CD14-positive monocyte (primary cell): ENCODE measurements at places on chromosomes 16 and 17. TPM values are rescaled to one million over a fixed set of nuclear protein-coding genes. Genes with fewer than 3 reads are reported as not detected.
A peak's percentile ranks its signal among the peaks of the same experiment; 100 is the strongest.

DNA sequence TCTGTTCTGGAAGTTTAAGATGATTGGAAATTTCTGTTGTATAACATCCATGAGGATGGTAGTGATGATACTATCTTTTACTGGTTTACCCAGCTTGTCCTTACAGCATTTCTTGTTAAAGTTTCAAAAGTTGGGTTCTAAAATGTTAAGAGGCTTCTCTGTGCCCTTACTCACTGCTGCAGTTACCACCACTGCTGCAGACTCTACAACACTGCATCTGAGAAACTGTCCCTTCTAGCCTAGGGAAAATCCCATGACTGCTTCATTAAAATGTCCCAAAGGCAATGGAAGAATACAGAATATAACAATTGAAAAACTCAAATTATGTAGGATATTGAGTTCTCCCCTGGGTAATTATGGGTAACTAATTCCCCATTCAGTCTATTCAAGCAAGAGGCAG, 3.8 kb upstream of the NSRP1 start:
- DNase-seq = no peak

DNA sequence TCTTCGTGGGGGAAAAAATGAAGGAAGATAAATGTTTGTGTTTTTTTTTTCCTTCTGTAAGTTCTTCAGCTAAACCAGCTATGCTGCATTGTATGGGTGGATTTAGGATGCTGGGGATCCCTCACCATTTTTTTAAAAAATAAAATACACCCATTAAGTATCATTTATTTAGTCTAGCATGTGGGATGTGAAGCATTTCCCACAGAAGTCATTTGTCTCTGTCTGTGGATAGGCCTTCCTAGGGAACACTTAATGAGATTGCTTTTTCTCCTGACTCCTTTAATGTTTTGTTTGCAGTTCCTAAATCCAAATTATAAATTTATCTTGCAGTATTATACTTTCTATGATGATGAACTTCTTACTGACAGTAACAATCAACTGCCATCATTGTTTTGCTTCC, 146.7 kb downstream of the PPM1E start:
- no peak for DNase-seq

- no peak for DNase-seq
Measured at GRCh38 chr16:77376358-77376757, 58.5 kb downstream of the ADAMTS18 start.

DNA sequence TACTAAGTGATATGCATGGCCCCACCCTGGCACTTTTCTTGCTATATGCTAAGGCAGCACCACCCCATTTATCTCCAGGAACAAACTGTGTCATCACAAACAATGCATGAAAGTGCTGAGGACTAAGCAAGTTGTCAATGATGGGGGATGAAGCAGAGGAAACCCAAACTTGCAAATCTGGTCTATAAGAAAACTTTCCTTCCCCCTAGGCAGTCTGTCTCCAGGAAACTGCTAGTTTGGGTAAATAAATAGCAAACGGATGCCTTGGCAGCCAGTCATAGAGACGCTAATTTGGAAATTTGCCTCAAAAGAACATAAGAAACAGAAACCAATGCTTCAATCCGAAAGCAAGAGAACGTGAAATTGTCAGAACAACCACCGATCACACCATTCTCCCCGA, 5.6 kb upstream of the HSBP1 start:
- DNase-seq = peak; percentile 25

- no peak for DNase-seq
Measured at GRCh38 chr17:5500589-5501391, 14.4 kb downstream of the MIS12 start.

The NEUROD2 gene
- polyA plus RNA-seq = not detected

GRCh38 chr16:82045465-82045864, 10.4 kb downstream of the HSD17B2 start:
- no peak for DNase-seq

The ATP6V0A1 gene
- polyA plus RNA-seq = 55.1 TPM

DNA sequence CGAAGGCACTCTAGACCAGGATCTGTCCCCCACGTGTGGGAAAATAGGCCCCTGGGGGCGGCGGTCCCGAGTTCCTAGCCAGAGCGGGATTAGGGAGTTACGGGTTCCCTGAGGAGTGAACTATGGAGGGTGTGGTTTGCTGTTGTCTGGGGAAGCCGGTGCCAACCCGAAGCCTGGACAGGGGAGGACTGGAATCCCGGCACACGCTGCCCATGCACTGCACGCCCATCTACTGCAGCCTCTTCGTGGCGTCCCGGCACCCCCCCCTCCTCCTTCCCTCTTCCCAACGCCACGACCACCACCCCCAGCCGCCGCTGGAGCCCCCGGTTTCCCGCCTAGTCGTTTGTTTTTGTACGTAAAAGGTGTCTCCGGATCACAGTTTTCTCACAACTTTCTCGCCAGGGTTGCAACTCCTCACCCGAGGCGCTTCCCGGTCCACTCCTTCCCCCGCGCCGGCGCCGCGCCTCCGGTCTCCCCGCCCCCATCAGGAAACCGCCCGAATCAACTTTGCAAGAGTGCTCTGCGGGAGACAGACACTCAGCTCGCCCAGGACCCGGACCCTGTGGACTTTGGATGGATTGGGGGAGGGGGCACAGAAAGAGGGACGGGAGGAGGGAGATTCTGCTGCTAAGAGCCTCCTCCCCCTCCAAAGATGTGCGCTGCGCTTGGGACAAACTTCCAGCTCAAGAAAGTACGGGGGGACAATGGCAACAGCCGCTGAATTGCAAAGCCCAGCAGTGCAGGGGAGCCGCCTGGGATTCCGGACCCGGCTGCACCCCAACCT, 1.4 kb upstream of the LHX1 start:
- no peak for DNase-seq

GRCh38 chr16:26530584-26531289, 536.0 kb upstream of the C16orf82 start:
- DNase-seq = no peak

GRCh38 chr16:55056585-55057401, 126.1 kb downstream of the IRX5 start:
- DNase-seq = no peak

DNA sequence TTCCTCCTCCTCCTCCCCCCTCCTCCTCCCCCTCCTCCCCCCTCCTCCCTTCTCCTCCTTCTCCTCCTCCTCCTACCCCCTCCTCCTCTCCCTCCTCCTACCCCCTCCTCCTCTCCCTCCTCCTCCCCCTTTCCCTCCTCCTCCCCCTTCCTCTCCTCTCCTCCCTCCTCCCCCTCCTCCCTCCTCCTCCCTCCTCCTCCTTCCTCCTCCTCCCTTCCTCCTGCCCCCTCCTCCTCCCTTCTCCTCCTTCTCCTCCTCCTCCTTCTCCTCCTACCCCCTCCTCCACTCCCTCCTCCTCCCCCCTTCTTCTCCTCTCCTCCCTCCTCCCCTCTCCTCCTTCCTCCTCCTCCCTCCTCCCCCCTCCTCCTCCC, 6.6 kb upstream of the PDP2 start:
- no peak for DNase-seq

- peak; percentile 49 for DNase-seq
Measured at GRCh38 chr17:48547808-48548522, 3.1 kb upstream of the HOXB2 start.

The NPIPB13 gene
- polyA plus RNA-seq = not detected

GRCh38 chr17:40813804-40814203, 8.6 kb downstream of the KRT10 start:
- DNase-seq = no peak

DNA sequence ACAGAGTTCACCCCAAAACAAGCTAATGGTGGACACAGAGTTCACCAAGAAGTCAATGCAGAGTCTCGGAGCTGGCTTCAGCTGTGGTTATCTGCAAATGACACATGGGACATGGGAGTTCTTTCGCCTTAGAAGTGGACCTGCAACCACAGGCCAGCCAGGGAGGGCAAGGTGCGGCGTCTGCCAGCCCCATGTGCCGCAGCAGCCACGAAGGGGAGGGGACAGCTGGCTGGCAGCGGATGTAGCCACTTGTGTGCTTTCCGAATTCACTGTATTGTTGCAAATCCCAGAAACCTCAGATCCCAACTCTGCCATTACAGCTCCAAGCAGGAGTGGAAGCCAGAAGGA, 24.8 kb downstream of the LMF1 start:
- no peak for DNase-seq

GRCh38 chr17:15892731-15893657, 51.9 kb upstream of the ADORA2B start:
- DNase-seq = no peak

The KRT32 gene
- polyA plus RNA-seq = not detected

DNA sequence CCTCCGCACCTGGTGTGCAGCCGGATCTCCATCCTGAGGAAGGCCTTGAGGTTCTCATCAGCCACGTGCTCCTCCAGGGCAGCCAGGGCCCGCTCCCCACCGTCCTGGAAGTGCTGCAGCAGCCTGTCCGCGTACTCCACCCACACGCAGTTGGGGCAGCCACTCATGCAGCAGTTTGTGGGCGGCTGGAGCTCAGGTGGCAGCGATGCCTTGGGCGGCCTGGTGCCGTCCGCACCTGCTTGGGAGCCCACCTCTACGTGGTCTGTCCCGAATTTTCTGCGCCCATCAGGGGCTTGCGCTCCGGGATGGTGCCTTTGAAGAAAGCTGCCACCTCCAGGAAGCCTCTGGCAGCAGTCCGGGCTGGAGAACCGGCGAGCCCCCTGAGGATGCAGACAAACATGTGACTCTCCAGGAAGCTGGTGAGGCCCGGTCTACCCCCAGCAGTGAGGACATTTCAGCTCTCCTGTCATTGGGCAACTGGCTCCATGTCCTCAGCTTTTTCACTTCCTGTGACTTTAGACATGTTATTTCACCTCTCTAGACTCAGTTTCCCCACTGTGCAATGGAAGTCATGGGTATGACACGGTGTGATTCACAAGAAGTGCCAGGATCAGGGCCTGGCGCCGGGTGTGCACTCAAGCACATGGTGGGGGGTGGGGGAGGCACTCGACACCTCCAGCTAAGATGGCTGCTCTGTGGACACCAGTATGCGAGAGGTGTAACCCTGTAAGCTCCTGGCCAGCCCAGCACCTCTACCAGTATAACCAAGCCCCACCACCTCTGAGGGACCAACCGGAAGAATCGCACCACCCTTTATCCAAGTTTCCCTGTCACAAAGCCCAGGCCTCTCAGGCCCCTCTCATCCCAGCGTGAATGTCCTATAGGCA, 957 bp downstream of the OXLD1 start:
- peak; percentile 29 for DNase-seq

GRCh38 chr17:28521311-28522085, 15.3 kb downstream of the FOXN1 start:
- no peak for DNase-seq

DNA sequence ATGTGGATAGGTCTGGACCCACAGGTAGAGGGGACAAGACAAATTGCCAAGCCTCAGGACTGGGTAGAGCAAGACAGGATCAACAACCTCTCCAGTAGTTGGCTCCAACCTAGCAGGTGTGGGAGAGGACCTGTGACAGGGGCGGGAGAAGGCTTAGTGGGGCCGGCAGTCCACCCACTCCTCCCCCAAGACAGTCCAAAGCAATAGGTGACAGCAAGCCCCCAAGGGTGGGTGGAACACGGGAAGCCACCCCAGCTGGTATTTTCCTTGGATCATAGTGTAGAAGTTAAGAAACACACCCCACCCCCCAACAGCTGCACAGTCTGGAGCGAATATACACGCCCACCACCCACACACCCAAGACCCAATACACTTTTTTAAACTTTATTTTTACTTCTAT, 4.1 kb upstream of the STX4 start:
- DNase-seq = no peak

DNA sequence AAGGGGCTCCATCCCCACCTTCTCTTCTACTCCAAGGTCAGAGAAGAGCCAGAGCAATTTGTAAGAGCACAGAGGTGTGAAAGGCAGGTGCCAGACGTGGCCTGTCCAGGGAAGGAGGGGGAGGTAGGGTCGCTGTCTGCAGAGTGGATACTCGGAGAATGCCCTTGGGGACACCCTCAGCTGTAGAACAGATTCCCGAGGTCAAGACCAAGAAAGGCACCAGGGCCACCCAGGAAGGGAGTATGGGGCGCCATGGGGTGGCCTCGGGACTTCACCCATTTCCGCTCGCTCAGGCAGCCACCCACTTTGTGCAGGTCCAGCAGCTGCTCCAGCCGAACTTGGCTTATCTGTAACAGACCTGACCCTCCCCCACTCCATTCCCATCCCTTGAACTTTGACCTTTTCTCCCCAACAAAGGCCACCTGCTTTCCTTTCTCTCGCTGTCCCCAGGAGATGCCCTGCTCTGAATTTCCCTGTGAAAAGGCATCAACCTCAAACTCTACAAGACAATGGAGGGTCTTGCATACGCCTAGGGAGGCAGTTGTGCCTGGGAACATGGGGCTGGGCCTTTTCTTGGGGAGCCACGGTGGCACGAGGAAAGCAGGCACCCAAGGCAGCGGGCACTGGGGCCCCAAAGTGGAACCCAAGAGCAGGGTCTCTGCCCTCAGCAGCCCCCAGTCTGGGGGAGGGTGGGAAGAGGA, 11.3 kb upstream of the AXIN2 start:
- DNase-seq = no peak

DNA sequence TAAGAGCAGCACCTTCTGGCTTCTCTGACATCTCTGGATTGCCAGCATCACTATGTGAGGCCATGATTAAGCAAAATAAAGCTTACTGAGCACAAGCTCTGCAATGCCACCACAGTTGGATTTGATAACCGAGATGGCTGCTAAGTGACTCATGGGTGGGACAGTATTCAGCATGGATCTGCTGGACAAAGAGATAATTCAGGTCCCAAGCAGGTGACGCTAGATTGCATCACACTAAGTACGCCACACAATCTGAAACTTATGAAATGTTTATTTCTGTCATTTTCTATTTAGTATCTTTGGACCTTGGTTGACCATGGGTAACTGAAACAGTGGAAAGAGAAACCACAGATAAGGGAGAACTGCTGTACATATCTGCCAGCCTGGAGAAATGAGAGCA, 27.4 kb downstream of the CDRT15 start:
- DNase-seq = no peak

DNA sequence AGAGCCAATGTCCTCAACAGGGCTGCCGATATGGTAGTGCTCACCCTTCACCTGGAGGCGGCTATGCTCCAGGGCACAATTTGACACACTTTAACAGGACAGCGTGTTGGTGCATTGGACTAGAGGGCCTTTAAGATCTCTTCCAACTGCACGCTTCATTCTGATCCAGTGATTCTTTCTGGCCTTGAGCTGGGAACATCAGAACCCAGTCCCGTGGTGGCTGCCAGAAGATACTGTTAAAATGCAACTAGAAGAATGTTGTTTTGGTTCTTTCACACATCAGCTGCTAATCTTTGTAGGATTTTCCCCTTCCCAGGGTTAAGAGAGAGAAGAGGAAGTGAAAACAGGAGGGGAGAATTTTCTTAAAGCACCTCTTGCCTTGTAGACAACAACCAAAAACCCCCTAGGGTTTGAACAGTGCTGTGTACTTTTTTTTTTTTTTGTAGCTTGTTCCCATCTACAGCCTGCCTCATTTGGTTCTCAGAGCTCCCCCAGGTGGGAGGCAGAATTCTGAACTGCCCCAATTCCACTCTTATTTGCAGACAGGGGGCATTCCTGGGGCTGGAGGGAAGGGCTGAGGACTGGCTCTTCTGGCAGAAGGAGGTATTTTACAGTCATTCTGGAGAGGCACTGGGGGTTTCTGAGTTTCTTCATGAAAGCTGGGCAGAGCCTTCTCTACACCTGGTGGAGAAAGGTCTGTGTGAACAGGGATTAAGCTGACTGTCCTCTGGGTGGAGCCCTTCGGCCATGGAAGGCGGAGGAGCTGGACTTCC, 32.4 kb downstream of the SMARCE1 start:
- DNase-seq = peak; percentile 6
